ENCODE measurements at places on chromosomes 6 and 20.

DNA sequence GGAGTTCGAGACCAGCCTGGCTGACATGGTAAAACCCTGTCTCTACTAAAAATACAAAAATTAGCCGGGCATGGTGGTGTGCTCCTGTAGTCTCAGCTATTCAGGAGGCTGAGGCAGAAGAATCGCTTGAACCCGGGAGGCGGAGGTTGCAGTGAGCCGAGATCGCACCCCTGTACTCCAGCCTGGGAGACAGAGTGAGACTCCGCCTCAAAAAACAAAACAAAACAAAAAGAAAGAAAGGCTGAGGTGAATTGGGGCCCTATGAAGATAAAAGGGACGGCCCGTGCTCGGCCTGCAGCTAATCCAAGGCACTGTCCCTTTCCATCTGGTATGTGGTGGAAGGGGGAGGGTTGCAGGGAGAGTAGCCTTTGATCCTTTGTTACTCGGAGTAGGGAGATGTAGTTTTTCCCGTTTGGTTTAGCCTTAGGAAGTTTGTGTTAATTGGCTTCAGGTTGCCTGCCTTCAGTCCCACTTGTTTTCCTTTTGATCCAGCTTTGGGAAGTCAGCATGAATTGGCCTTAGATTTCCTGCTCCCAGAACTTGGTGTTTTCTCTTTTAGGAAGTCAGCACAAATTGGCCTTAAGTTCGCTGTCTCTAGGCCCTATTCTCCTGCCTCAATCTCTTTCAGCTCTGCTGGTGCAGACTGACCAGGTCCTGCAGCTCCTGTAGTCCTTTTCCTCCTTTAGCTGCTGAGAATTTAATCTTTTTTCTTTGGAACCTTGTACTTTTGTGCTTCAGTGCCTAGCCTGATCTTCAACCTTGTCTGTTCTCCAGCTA, 36.1 kb upstream of the PAQR8 start:
- DNase-seq, result no peak

DNA sequence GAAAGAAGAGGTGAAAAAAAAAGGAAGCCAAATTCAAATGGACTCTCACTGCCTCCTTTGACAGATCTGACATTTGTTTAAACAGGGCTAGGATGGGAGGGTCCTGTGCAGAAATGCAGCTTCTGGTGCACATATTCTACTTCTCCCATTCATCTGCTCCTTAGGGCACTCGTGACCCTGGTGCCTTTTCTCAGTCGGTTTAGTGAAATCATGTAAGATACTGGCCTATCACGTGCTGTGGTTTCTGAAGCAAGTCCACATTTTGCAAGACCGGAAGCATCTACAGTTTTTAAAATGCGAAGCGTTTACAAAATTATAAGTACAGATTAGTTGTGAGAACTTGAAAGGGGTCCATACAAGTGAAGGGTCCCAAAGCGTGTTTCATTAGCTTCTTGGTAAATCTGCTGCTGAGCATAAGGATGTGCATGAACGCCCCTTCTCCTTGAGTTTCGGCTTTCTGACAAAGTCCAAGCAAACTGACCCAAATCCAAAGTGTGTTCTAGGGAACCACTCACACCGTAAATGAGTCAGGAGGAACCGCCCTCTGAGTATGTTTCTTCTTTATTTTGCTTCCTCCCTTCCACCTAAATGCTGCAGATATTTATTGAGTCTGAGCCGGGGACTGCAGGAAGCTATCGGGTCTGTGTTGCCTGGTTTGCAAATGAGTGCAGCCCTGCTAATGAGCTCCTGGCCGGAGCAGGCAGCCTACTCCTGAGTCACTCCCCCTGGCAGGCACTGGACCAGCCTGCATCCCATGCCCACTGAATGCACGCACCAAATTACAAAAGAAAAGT, 323.8 kb upstream of the JARID2 start:
- no peak for DNase-seq

- DNase-seq, result no peak
Observed at GRCh38 chr6:154951345-154952200, 43.5 kb upstream of the TIAM2 start.

- no peak for DNase-seq
Observed at GRCh38 chr6:167152862-167153261, 4.9 kb downstream of the GPR31 start.

DNA sequence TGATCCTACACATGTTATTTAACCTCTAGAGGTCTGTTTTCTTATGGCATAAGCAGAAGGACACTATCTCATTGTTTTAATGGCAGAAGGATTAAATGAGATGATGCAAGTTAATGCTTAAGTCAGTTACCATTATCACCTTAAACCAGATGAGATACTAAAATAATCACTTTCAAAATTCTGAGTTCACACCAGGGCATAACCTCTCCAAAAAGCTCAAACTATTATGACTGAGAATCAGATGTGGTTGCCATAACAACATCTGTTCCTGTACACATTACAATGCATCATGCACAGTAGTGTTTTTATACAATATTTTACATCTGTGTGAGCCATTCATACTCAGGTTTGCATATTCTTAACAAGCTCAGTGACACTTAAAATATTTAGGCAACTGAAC, 10.2 kb downstream of the ADNP start:
- no peak for DNase-seq

DNA sequence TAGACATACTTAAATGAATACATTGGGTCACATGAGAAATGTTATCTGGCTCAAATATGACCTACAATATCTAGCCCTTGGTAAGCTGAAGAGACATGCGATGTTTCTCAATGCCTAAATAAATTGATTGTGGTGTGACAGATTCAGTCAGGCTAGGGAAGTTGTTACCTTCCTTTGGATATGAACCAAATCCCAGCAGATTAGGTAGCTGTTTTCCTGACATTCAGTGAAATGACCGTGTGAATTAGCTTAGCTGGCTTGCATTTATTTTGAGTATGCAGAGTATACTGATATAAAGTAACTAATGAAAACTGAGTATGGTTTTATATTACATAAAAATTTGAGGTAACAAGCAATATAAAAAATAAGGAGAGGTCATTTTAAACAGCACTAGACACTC, 288.2 kb downstream of the GJA1 start:
- no peak for DNase-seq

- DNase-seq, result no peak
Observed at GRCh38 chr6:79797163-79797764, 150.1 kb downstream of the ELOVL4 start.

DNA sequence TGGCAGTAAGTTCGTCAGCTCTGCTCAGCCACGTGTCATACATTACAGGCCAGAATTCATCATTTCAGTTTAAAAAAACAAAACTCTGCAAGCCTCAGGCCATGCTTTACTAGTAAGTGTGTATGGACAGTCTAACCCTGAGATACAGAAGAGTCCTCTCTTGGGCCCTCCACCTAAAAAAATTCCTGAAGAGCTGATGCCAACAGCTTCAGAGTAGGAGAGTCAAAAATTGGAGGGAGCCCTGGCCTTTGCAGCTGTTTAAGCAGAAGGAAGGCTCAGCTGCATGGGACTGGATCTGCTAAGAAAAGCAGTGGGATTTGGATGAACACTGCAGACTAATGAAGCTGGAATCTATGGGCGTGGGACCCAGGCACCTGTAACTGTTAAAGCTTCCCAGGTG, 47.2 kb upstream of the FAM8A1 start:
- DNase-seq, result no peak

DNA sequence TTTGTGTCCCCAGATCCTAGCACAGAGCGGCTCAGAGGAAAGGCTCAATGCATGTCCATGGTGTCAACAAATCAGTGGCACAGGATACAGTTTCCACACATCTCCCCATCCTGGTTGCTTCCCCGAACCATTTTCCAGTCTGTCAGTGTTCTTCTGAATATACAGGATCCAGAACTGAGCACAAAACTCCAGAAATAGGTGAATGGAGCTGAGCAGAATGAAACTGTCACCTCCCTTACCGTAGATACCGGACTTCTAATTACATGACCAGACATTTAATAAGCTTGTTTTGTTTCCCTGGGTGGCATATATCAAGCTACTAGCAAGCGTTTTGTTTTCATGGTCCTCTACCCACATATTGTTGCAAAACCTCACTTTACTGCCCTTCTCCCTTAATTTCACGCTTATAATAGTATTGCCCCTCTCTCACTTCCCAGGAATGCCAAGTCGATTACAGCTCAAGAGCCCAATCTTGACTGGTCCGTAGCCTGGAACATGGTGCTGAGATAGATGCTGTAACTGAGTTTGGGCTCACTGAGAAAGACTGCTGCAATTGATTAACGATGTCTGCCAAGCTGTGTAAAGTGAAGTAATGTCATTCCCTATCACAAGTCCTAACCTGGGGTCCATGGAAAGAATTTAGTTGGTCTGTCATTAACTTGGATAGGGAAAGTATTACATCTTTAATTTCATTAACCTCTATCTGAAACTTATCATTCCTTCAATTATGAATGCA, 12.0 kb upstream of the SCRT2 start:
- no peak for DNase-seq

GRCh38 chr6:42125231-42125630, 17.2 kb downstream of the C6orf132 start:
- DNase-seq, result no peak

GRCh38 chr6:78910591-78911171, 43.3 kb downstream of the IRAK1BP1 start:
- no peak for DNase-seq

- DNase-seq, result no peak
Observed at GRCh38 chr6:101597693-101598092, 204.2 kb downstream of the GRIK2 start.

DNA sequence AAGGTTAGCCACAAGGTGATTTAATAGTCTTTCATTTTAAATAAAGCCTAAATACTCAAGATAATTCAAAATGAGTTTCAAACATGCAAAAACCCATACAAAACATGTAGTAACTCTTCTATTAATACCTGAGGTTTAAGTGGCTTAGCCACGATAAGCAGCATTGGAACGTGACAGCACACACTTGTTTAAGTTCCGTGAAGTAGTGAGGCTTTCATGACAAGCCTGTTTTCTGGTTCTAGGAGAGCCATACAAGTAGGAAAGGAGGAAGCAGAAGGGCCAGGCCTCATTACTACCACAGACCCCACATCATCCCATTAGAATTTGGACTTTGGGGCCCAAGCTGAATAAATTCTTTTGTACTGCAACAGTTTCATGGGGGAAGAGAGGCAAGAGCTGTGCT, 54.3 kb upstream of the PRND start:
- DNase-seq, result no peak

- no peak for DNase-seq
Observed at GRCh38 chr6:115272311-115272710, 788.4 kb downstream of the FRK start.

DNA sequence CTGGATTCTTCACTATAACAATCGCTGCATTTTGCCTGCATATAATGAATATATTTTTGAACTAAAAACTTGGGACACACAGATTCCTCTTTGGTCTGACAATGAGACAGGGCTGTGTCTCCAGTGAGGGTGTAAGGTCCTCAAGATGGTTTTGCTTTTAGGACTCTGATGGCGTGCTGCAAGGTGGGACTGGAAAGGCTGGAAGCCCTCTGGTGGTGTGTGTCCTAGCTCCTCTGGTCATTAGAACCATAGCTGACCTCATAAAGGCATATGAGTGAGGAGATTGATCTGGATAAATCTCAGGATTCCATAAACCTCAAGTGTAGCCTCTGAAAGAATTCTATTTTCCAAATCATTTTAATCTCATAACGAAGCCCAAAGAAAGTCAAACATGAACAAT, 108.4 kb upstream of the ASF1A start:
- DNase-seq, result no peak

DNA sequence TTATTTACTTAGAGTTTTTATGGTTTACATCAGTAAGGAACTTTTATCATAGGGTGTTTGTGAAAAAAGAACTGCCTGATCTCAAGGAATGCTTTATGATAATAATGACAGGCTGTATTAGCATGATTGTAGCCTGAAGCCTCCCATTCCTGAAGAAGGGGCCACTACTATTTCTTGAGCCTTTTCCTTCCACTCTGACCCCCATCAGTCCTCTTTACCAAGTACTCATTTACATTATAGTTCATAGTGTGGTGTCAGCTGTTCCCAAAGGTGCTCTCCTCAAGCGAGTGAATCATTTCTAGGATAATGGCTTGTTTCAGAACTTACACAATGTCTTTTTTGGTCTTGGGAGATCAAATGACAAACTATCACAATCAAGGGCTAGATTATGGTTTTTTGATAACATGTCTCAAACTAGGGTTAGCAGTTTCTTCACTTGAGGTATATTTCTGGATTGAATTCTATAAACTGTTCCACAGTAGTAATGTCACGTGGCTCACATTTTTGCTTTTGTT, 283.6 kb downstream of the CDKAL1 start:
- no peak for DNase-seq

DNA sequence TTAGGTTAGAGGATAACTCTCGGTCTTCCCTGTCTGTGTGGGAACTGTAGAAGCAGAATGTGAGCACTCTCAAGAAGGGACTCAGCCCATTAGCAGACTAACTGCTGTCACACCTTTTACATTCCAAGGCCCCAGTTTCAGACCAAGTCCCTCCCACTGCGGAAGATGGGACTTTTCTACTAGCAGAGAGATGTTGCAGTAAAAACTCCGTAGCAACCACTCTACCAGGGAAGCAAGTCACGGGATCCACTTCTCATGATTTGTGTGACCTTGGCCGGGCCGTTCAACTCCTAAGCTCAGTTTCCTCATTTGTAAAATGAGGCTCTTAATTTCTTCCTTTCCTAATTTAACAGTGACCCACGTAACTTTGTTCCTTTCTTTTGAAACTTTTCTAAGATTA, 77.1 kb upstream of the SLC4A11 start:
- no peak for DNase-seq

DNA sequence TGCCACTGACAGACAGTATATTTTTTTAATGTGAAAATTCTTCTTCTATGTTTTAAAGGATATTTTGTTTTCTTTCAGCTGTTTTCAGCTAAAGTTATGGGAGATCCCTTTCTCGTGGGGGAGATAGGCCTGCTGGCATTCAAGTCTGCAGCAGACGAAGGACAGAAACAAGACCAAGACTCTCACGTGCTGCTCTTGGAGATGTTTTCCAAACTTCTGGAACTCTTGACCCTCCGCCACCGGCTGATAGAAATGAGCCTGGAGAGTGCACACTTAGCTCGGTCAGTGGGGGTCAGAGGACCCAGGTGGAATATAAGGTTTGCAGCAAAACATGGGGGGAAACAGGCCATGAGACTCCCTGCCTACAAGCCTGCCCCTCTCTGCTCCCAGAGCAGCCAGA, 120.5 kb downstream of the CD164 start:
- no peak for DNase-seq

DNA sequence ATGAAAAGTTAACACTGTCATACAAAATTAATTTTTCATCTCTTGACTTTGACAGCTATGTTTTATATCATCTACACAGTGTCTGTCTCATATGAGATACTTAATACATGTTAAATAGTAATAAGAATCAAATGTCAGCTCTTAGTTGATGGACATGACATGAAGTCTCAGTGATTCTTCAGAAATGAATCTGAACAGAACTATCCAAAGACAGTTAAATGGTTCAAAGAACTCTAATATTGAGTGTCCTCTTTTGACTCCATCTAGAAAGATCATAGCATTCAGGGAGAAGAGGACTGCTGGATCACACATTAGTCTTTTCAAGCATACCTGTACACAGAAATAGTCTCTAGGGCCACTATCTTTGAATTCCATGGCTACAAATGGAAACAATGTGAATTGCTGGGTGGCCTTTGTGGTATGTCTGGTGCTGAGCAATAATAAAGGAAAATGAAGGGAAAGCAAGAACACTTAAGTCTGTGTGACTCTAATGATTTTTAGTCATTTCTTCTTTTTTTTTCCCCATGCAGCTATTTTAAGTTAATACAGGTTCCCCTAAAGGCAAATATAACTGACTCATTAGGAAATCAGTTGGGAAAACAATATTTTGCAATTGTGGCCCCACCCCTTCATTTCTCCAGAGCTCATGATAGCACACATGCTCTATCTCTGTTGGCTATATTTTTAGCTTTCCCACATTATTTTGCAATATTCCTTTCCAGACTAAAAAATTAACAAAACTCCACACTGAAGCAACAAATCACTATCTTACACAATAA, 367.5 kb downstream of the GRIK2 start:
- DNase-seq, result no peak
